H4 (cell line): ENCODE measurements at places on chromosomes 6 and 20. TPM values are rescaled to one million over a fixed set of nuclear protein-coding genes. Genes with fewer than 3 reads are reported as not detected.

DNA sequence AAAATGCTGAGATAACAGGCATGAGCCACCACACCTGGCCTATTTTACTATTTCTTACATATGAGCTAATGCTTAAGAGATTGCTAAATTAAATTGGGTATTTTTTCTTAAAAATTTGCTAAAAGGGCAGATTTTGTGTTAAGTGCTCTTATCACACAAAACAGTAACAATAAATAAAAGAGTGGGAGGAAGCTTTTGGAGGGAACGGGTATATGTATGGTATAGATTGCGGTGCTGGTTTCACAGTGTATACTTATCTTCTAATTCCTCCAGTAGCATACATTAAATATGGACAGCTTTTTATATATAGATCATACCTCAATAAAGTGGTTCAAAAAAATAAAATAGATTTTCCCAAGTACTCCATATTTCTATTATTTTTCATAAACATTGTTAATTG lies 39.4 kb upstream of the FABP7 start:
- DNase-seq = no peak

GRCh38 chr20:53282217-53282955 lies 310.2 kb downstream of the TSHZ2 start:
- no peak for DNase-seq

- no peak for DNase-seq
Measured at GRCh38 chr20:63091901-63092659, 85.3 kb upstream of the BHLHE23 start.

SASH1 gene
- total RNA-seq = 4.5 and 6.7 TPM in 2 replicates

ANKRD66 gene
- total RNA-seq = not detected in 2 replicates

HCK gene
- not detected in 2 replicates for total RNA-seq
